ENCODE measurements at places on chromosomes 7 and 10. TPM values are rescaled to one million over a fixed set of nuclear protein-coding genes. Genes with fewer than 3 reads are reported as not detected.

Gene PDK4
- not detected for total RNA-seq

Gene CYTH3
- 0.66 TPM for total RNA-seq

Gene STRIP2
- total RNA-seq, result 21.0 TPM

Gene ADGRA1
- not detected for total RNA-seq

Gene SPDYE1
- not detected for total RNA-seq

Gene EBF3
- total RNA-seq, result not detected

Gene PTPN20
- 2.8 TPM for total RNA-seq

Gene CHST3
- 0.05 TPM for total RNA-seq

Gene NPY4R2
- total RNA-seq, result not detected

Gene TRUB1
- total RNA-seq, result 14.8 TPM

Gene OR9A2
- not detected for total RNA-seq

Measured in T-helper 2 cell treated with Interferon-gamma antibody and Interleukin-4, amounts not matched to agents 100 ng/mL and 5 ng/mL, for 36 hours (primary cell).